ENCODE measurements at places on chromosomes 5 and 9.

DNA sequence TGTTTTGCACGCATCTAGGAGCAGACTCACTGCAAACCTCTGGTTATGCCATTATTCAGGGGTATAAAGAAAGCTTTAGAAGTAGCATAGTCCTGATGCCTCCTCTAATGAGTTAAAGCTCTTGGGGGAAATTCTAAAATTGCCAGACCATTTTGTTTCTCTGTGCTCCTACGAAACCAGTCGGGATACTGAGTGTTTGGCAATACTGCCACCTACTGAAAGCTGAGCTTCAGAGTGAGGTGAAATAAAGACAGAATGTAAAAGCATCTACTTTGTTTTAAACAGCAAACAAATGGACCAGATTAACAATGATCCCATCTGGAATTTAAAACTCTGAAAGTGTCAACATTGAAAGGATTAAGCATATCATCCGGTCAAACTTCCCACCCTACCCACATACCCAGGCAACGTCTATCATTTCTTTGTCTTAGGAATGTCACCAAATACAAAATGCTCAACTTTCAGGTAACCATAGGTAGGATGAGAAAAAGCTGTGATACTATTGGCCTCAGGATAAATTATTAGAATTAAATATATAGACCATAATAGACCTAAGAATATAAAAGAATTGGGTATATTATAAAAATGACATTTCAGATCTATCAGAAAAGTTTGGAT lies 77.8 kb upstream of the SHISAL2B start:
- peak; percentile 59 for DNase-seq

GRCh38 chr5:180684623-180685161 lies 35.3 kb upstream of the FLT4 start:
- DNase-seq, result no peak

GRCh38 chr5:146475906-146476305 lies 28.8 kb downstream of the TCERG1 start:
- no peak for DNase-seq

DNA sequence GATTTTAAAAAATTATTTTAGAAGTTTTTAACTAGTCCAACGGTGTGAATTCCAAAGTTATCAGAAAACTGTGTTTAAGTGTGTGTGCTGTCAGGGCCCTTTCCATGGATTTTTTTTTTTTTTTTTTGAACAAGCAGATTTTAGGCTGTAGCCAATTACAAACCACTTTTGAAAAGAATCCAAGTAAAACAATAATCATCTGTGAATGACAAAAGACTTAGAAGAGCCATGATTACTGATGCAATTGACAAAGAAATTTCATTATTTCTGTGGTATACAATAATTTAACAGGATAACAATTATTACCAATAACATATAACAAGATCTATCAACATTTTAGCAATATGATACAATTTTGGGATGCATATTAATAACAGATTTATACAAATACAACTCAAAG lies 16.2 kb upstream of the PAIP1 start:
- DNase-seq, result no peak

GRCh38 chr5:13133951-13134350 lies 810.5 kb downstream of the DNAH5 start:
- no peak for DNase-seq

DNA sequence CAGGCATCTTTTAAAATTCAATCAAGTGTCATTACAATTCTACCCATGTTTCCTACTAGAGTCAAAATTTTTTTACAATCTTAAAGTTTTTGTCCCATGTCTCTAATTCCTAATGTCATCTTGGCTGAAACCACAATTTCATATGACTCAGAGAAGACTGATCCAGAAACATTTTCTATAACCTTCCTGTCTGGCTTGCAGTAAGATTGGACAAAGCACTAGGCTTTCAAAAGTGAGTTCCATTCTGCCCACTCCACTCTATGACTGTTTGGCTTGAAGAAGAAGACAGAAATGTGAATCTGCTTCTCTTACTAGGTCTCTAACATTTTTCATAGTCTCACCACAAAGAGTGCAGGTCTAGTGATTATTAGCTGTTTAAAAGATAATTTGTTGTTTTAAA lies 88.8 kb downstream of the NR3C1 start:
- DNase-seq, result no peak

DNA sequence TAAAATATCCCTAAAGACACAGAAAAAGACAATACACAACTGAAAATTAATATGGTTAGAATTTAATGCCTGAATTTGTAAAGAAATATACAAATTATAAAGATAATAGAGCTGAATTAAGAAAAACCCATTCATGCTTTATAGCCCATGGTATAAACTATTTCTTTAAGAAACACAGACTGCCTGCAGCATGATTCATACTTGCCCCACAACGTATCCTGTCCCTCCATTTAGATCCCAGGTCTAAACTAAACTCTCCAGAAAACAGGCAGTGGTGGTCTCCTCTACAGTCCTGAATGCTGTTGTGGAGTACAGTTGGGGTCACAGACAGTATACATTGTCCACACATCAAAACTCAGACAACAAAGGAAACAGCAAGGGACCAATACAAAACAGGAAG lies 24.8 kb downstream of the IL6ST start:
- DNase-seq, result no peak

GRCh38 chr5:44294516-44294915 lies 94.7 kb downstream of the FGF10 start:
- no peak for DNase-seq

DNA sequence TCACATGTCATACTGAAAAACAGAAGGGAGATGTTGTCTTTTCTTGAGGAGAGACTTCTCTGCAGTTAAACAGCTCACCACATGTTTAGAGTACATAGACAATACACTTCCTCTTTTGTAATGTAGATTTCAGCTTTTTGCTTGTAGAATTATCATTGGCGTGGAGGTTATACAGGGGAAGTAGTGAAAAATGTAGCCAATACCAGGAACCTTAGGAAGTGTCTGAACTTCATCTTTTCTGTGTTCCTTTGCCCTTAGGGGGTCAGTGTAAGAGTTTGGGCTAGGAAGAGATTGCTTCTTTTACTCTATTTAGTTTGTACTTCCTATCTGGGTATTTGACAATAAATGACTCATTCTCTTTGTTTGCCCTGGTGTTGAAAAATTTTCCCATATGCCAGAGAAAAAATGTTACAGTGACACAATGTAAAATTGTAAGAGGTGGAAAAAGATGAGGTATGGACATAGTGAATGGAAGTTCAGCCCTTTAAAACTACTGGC lies 21.0 kb upstream of the CDKN2B start:
- DNase-seq, result no peak

DNA sequence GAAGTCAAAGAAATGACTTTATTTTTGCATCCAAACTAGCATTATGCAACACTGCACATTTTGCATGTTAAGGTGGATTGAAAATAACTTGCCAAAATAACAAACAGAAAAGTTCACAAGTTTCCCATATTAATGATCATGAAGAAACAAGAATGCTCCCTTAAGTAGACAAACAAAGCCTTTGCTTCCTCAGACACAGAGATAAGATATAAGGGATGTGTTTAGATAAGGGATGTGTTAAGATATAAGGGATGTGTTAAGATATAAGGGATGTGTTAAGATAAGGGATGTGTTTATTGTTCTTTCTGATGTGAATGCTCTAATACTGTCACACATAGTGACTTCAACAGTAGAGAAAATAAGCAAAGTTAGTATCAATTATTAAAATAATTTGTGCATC lies 174.8 kb downstream of the GABRG2 start:
- no peak for DNase-seq

DNA sequence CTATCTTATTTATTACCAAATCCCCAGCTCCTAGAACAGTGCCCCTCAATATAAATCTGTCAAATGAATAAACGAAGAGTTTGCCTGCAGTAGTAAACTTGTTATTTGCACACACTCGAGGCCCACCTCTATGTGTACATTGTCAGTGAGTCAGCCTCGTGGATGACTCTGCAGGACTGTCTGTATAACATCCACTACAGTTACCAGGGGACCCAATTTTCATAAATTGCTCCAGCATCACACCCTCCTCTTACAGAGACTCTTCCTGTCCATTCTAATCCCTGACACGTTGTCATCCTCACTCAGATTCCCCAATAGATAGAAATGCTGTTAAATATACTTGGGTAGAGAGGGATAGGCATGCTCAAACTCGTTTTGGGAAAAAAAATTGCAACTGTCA lies 478.5 kb downstream of the RAB3C start:
- DNase-seq, result no peak

GRCh38 chr5:74562122-74562521 lies 78.4 kb downstream of the ENC1 start:
- DNase-seq, result no peak

DNA sequence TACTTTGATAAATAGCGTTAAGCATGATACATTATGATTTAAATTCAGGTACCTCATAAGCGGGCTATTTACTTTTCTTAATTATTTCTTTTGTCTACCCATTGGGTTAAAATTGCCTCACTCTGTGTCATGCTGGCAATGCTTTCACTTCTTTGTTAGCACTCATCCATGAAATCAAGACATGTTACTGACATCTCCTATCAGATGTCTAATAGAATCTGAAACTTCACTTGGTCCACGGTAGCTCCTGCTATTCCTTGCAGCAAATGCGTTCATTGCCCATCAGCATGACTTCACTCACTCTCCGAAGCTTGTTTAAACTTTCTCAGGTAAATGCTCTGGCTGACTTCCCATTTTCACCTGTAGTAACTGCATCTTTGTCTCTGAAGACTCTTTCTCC lies 193.5 kb upstream of the EDIL3 start:
- DNase-seq, result no peak

- DNase-seq, result no peak
Observed at GRCh38 chr5:130282049-130282448, 377.8 kb downstream of the CHSY3 start.

- no peak for DNase-seq
Observed at GRCh38 chr9:116480700-116481099, 206.4 kb upstream of the TRIM32 start.

- DNase-seq, result no peak
Observed at GRCh38 chr9:123353041-123353440, 3.0 kb upstream of the CRB2 start.

DNA sequence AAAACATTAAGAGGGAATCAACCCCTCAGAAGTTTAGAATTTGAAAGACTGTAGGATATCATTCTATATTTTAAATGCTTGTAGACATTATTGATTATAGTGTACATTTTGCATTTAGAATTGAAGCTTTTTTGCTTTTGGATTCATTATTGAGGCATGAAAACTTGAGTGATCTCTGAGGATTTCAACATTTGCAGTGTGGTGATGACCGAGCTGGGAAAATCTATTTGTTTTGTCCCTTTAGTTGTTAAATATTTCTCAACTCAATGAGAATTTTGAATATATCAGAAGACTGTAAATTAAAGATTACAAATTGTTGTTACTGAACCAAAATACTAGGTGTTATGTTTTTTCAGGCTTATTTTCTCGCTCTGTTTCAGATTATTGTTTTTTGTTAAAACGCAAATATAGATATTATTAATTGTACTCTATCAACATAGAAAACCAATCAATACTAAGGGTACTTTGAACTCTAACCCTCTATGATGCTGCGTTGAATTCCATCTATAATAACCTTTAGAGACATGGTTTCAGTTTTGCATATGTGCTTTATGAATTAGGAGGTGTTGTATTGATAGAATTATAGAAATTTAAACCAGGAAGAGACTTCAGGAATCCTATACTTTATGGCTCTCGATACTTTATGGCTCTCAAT lies 19.3 kb upstream of the DMRTA1 start:
- no peak for DNase-seq

DNA sequence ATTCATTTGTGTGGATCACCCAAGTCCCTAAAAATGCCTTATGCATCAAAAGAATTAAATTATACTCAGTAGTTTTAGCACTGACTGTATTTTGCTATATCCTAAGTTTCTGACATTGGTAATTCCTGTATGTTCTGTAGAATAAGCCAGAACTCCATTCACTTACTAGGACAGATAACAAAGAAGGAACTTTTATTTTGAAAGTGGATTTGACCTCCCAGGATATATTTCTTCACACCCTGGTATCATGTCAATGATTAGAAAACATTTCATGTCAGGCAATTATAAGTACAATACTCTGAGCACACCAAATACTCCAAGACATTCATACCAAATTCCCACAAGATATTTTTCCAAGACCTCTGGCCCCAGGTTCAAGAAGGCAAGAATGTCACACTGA lies 28.7 kb upstream of the MYOT start:
- DNase-seq, result no peak

DNA sequence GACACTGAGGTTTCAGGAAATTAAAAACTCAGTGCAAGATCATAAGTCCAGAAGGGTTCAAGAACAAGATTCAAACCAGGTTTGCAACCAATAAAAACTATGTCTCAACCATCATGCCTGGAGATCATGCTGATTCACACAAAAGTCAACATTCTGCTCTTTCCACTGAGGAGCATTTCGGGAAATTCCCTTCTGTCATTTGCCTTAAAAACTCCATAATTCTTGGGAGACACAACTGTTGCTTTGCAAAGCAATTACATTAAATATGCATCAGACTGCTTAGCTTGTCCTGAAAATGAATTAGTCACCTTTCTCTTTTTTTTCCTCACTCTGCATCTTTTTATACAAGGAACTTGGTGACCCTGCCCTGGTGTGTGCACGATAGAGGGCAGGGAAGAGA lies 275.9 kb upstream of the ZNF462 start:
- DNase-seq, result no peak

DNA sequence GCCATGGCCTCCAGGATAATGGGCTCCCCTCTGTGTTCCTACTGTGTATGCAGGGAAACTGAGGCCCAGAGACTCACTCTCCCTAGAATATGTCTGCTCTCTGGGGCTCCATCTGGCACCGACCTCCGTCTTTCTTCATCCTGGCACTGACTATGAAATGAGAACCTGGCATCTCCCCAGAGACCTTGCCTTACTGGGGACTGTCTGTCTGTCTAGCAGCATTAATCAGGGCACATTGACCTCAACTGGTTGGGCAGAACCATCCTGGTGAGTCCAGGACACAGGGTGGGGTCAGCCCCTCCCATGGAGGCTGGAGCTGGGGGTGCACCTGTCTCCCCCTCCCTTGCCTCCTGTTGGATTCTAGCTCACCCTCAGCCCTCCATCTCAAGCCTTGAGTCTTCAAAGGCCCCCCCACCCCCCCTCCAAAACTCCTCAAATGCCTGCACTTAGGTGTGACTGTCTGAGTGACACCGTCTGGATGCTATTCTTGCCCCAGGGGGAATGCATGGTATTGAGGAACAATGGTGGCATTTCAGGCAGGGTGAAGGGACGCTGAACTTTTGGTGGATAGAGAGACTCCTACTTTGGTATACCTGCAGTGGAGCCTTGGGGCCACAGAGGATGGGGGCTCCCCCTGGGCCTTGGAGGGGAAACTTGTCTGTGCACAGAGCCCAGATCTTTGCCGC lies 12.8 kb upstream of the PITX1 start:
- DNase-seq, result no peak

- DNase-seq, result no peak
Observed at GRCh38 chr9:95018099-95018936, 291.8 kb downstream of the AOPEP start.

GRCh38 chr5:91123901-91124300 lies 259.2 kb downstream of the ARRDC3 start:
- DNase-seq, result no peak

DNA sequence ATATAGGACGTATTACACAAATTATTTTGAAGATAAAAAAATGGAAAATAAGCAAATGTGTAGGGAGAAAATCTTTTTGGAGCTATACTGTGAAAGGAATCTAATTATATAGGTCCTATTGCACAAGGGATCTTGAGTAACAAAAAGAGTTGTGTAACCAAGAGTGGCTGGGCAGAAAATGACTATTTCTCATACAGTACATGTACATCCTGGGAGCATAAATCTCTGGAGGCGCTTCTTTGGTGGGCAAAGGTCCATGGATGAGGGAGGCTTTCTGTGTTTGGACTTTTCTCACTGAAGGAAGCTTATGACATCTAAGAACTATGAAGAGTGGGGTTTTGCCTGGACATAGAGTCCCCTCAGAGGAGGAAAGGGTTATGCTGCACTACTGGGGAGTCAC lies 29.8 kb downstream of the ANKS6 start:
- DNase-seq, result no peak
